ENCODE measurements at places on chromosomes 3 and 15. TPM values are rescaled to one million over a fixed set of nuclear protein-coding genes. Genes with fewer than 3 reads are reported as not detected.

The SEMA6D gene
- 4.9 TPM for total RNA-seq

The MSL2 gene
- total RNA-seq = 21.9 TPM

GRCh38 chr15:47427463-47427862 is 289.8 kb upstream of the SEMA6D start:
- H3K36me3 ChIP-seq = no peaks in the 10 kb centered on the region
- no peaks in the 10 kb centered on the region for H3K27me3 ChIP-seq
- no peak for DNase-seq
- no peak overlapping the region for H3K27ac ChIP-seq

GRCh38 chr15:47523681-47524475 is 193.4 kb upstream of the SEMA6D start:
- no peaks in the 10 kb centered on the region for H3K27me3 ChIP-seq
- peaks cover 5% of the 10 kb centered on the region for H3K4me1 ChIP-seq
- H3K36me3 ChIP-seq = no peaks in the 10 kb centered on the region
- no peak for DNase-seq
- H3K27ac ChIP-seq = no peak overlapping the region

- H3K27me3 ChIP-seq = no peaks in the 10 kb centered on the region
- H3K27ac ChIP-seq = no peak overlapping the region
- no peak overlapping the region for H3K4me3 ChIP-seq
- peaks cover 1% of the 10 kb centered on the region for H3K36me3 ChIP-seq
- DNase-seq = no peak
- H3K4me1 ChIP-seq = no peaks in the 10 kb centered on the region
Measured at GRCh38 chr15:41855261-41855961, 16.8 kb downstream of the PLA2G4B start.

- no peak overlapping the region for H3K4me3 ChIP-seq
- no peaks in the 10 kb centered on the region for H3K36me3 ChIP-seq
- H3K27me3 ChIP-seq = no peaks in the 10 kb centered on the region
- peaks cover 38% of the 10 kb centered on the region for H3K4me1 ChIP-seq
- no peak for DNase-seq
Measured at GRCh38 chr3:113234028-113234427, 22.7 kb downstream of the BOC start.

DNA sequence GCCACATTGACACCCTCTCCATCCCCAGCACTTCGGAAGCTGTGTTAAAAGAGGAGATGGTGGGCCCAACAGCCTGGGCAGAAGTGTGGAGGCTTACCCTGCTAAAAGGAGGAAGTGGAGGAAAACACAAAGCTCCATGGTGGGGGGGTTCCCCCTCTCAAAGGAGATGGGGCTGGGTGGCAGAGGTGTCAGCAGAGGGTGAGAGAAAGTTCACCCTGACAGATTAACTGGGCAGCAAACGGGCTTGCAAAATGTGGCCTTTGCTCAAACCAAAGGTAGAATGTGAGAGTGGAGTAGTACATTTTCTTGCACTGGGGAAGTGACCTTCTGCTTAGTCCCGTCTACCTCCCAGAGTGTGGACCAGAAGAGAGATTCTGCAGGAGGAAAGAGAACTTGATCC is 44.7 kb downstream of the MYO1E start:
- peak overlapping the region; percentile 68 for H3K27ac ChIP-seq
- DNase-seq = no peak
- H3K27me3 ChIP-seq = no peaks in the 10 kb centered on the region
- peaks cover 47% of the 10 kb centered on the region for H3K4me1 ChIP-seq
- no peak overlapping the region for H3K4me3 ChIP-seq

DNA sequence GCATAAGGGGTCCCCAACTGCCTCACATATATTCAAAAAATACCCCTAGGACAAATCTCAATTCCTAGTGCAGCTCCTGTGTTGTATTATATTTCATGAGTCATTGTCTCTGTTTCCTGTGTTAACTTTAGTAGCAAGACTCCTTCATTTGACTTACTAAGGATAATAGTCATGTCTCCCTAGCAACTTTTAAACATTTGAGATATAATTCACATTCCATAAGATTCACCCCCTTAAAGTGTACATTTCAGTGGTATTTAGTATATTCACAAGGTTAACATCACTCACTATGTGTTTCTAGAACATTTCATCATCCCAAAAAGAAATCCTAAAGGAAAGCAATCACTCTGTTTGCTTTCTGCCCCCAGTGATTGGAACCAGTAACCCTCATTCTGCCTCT is 121.3 kb upstream of the WNT7A start:
- DNase-seq = no peak
- H3K27me3 ChIP-seq = no peaks in the 10 kb centered on the region
- H3K36me3 ChIP-seq = no peaks in the 10 kb centered on the region
- H3K4me1 ChIP-seq = peaks cover 21% of the 10 kb centered on the region
- peak overlapping the region; percentile 85 for H3K27ac ChIP-seq

DNA sequence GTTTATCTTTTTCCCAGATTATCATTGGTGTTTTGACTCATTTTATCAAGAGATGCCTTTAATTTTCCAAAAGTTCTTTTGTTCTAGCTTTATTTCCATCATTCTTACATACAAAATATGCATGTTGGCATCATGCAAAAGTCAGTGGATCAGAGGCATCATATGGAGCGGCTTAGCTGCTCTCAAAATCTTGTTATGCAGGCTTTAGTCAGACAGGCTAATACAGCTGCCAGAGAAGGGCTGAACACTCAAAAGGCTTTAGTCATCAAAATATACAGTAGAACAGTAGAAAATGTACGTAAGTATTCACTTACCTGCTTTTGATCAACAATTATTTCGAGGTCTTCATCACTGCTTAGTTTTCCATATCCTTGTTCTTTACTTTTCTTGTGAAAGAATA is 65.5 kb downstream of the PEX5L start:
- DNase-seq = no peak
- no peaks in the 10 kb centered on the region for H3K36me3 ChIP-seq

DNA sequence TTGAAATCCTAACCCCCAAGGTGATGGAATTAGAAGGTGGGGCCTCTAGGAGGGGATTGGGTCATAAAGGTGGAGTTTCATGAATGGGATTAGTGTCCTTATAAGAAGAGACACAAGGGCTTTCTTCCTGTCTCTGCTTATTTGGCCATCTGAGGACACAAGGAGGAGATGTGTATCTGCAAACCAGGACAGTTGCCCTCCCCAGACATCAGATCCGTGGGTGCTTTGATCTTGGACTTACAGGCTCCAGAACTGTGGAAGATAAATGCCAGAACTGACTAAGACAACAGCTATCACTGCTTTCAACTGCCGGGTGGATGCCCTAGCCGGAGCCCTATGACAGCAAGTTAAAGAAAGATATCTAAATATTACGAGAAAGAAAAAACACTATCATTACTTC is 94.4 kb downstream of the CHRNA7 start:
- no peaks in the 10 kb centered on the region for H3K4me1 ChIP-seq
- H3K27me3 ChIP-seq = peaks cover 18% of the 10 kb centered on the region
- no peaks in the 10 kb centered on the region for H3K36me3 ChIP-seq
